ENCODE measurements at places on chromosomes 1 and 21.

GRCh38 chr1:242178924-242179708, 180.2 kb upstream of the MAP1LC3C start:
- DNase-seq: no peak

DNA sequence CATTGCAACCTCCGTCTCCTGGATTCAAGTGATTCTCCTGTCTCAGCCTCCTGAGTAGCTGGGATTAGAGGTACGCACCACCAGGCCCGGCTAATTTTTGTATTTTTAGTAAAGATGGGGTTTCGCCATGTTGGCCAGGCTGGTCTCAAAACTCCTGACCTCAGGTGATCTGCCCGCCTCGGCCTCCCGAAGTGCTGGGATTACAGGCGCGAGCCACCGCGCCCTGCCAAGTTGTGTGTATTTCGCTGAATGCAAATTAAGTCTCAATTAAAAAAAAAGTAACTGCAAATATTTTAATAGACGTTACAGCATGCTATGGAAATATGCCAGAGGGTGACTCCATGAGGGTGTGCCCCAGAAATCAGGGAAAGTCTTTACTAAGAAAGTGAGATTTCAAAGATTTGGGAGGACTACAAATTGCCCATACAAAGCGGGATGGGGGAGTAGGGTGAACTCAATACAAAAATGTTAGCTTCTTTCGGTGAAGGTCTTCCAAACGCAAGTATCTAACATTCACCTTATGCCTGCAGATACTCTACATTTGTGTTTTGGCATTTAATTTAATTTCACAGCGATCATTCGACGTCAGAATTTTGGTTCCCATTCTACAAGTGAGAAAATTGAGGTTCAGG, 85.6 kb downstream of the NKAIN1 start:
- DNase-seq: no peak

DNA sequence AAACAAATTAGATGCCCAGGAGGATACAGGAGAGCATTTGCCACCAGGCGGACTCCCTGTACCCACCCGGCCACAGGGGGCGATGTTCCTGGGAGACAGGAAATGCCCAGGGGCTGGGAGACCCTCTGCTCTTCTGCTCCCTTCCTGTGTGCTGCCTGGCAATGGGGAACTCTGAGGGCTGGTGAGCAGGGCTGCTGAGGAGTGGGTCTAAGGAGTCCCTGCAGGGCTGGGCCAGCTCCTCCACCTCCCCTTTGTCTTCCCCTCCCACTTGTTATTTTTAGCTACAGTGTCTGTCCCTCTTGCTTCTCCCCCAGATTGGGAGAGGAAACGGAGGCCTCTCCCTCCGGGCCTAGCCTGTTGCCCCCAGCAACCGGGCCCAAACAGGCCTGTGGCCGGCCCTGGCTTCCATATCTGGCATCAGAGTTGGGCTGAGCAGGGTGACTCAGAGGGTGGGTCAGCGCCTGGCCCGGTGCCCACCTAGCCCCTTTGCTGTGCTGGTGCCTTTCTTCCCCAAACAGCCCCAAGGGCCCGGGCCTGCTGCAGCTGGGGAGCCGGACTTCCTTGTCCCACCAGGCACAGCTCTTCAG, 11.6 kb downstream of the LMNA start:
- DNase-seq: no peak

- DNase-seq: no peak
Measured at GRCh38 chr21:39661740-39662139, 49.0 kb downstream of the B3GALT5 start.

- DNase-seq: no peak
Measured at GRCh38 chr1:115829023-115829674, 11.8 kb downstream of the NHLH2 start.

GRCh38 chr1:26391450-26391849, 18.9 kb upstream of the ZNF683 start:
- DNase-seq: no peak

DNA sequence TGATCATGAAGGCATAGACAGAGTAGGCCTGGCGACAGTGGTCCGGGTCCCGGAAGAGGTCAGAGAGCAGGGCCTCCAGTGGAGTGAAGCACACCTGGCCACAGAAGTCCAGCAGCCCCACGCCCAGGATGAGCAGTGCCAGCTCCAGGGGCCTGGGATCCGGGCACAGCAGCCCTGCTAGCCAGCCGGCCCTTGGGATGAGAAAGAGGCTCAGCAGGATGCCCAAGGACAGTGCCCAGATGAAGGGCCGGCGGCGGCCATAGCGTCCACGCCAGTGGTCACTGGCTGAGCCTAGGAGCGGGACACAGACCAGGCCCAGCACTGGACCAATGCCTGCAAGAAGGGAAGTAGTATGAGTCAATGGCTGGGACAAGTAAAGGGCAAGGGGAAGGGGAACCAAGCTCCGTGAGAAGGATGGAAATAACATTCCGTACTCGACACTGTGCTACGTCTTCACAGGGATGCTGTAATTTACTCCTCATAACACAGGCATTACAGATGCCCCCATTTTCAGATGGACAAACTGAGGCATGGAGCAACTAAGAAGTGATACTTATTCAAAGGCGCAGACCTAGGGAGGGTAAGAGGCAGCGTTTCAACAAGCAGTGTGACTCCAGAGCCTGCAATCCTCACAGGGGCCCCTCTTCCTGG, 16.9 kb downstream of the SLC45A3 start:
- DNase-seq: no peak

- no peak for DNase-seq
Measured at GRCh38 chr1:153465811-153466636, 5.6 kb upstream of the S100A7 start.

DNA sequence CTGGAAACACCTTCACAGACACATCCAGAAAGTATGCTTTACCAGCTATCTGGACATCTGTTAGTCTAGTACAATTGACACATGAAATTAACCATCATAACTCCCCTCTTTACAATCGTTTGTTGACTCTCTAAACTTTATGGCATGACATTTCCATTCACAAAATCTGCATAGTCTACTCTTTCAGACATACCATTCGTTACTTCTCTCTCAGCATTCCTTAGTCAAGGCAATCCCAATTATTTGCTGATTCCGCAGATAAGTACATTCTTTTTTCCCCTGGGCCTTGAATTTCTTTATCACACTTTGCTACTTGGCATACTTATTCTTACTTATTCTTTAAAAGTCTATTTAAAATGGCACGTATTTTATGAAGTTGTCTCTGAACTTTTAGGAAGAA, 15.1 kb upstream of the CRB1 start:
- DNase-seq: no peak

DNA sequence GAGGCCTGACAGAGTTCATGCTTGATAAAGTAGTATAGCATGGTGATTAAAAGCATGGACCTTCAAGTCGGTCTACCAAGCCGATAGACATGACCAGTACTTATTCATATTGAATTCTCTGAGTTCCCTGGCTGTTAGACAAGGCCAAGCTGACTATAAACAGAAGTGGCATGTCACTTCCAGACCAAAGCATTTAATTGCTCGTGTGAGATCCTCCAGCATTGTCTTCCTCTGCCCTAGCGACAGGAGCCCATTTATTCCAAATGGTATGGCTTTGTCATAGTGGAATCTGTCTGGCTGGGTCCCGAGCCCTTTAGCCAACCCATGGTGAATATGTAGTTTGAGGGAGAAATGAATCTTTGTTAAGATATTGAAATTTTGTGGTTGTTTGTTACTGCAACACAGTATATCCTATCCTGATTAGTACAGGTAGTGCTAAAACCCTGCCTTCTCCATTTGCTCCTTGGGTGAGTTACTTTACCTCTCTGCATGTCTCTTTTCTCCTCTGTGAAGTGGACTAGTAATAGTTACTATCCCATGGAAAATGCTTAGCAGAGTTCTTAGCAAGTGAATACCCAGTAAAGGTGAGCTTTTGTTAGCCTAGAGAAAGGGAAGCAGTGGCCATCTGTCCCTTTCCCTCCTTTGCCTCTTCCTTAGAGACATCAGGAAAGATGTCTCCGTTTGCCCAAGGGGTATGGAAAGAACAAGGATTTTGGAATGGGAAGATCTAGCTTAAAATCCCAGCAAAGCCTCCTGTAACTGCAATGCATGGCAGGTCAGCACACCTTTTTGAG, 77.6 kb upstream of the CD1D start:
- DNase-seq: no peak

- DNase-seq: no peak
Measured at GRCh38 chr1:77538956-77539518, 143.4 kb downstream of the ZZZ3 start.

DNA sequence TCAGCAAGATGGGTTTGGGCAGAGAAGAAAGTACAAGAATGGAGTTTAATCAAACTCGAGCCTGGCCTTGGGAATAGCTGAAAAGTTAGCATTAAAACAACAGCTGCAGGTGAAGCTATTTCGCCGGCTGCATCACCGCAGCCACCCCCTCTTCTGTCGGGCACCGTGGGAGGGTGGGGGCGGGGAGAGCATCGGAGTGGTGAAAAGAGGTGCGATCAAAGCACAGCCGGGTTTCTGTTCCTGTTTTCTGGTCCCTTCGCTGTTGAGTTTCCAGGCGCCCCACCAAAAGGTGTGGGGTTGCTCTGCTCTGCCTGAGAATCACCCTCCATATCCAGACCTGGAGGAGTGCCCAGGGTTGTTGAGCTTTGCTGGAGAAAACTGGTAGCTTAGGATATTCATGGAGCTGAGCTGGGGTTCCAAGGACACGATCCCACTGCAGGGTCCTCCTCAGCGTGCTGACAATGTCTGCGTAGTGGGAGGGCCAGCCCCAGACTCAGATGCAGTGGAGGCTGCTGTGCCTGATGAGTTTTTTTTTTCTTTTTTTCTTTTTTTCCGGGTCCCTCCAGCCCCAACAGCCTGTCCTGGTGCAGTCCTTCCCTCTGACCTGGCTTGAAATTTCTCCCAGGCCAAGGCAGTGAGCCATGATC, 127.5 kb upstream of the C1orf174 start:
- DNase-seq: no peak

DNA sequence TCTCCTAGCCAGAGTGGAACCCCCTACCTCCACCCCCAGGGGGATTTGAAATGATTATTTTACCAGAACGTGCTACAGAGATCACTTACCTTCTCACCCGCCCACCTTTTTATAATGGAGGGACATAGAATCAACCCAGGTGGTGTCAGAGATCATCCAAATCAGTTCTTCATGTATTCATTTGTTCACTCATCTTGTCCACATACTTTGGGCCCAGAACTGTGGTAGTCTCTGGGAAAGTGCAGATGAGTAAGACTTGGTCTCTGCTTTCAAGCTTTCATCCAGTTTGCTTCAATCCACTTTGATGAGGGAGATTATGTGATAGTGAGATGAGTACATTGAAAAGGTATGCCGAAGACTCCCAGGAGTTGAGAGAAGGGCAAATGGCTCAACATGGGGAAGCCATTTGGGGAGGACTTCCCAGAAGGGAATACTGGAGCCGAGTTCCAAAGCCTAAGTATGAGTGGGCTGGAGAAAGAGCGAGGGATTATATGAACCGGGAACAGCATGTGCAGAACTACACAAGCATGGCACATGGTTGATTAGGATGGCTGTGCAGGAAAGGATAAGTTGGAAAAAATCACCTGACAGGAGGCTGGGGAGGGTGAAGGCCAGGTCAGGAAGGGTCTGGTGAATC, 1.9 kb downstream of the FGGY start:
- DNase-seq: no peak

GRCh38 chr1:46512135-46512791, 22.6 kb downstream of the DMBX1 start:
- DNase-seq: no peak

- DNase-seq: no peak
Measured at GRCh38 chr1:175861626-175862367, 118.4 kb upstream of the TNR start.

DNA sequence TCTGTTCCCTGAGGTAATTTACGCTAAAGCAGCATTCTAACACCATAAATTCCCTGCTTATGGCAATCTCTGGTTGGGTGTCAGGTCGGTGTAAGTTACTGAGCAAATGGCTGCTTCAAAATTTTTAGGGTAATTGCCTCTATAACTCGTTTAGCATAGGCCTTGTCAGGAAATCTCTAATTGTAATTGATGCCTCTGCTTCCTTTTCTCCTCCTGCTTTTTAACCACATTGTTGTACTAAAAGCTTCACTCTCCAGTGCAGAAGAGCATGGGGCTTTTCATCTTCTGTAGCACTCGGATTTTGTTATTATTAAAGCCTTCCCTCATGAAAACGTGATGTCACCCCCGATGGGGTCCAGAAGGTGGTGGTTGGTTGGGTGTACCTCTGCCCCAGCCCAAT, 141.6 kb upstream of the NBPF11 start:
- DNase-seq: no peak

DNA sequence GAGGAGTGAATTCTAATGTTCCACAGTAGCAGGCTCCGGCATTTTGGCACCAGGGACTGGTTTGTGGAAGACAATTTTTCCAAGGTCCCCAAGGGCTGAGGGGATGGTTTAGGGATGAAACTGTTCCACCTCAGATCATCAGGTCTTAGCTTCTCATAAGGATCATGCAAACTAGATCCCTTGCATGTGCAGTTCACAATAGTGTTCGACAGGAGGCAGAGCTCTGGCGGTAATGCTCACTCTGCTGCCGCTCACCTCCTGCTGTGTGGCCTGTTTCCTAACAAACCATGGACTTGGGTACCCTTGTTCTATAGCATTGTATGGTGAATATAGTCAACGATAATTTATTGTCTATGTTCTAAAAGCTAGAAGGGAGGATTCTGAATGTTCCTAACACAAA, 16.6 kb downstream of the CRNN start:
- no peak for DNase-seq

DNA sequence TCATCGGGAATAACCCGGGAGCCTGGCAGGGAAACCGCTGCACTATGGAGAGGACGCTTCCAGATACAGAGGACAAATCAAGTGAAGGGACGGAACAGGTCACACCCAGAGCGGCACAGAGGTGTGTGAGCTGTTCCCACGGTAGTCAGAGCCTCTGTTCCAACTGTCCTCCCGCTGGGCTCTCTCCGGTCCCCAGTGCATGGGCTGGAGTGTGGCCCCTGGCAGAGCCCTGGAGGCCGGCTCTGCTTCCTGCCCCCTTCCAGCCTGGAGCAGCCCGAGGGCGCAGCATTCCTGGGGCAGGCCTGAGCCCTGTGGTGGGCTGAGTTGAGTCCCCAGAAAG, 11.9 kb upstream of the ZBTB21 start:
- no peak for DNase-seq

- DNase-seq: no peak
Measured at GRCh38 chr21:34808569-34809204, 139.9 kb downstream of the CLIC6 start.

DNA sequence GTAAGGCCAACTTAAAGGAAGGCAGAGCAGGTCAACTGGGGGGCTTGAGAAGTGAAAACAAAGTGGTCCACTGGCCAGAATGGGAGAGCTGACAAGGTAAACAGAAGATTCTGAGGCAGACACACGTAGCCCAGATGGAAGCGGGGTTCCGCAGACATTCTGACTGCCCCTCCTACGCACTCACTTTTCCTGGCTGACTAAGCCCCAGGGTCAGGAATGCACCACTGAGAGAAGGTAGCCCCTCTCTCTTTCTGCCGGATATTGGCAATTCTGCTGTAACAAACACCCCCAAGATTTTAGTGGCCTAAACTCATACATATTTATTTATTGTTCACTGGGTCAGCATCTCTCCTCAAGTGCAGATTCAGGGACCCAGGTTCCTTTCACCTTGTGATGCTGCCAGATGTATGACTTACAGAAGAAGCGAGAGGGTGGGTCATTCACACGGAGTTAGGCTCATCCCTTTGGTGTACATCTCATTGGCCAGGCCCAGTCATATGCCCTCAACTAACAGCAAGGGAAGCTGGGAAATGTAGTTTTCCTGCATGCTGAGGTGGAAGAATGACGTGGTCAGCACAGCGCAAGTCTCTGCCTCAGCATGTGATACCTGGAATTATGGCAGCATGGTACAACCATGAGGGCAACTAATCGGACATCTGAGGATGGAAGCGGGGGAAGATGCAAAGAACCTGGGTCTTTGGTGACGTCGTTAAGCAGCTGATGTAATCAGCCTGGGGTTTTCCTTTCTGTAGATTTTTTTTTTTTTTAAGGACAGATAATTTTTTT, 43.4 kb upstream of the MRPS6 start:
- no peak for DNase-seq

All from cortex of kidney (tissue), 1 donor.